ENCODE measurements at places on chromosomes 1 and 21.

DNA sequence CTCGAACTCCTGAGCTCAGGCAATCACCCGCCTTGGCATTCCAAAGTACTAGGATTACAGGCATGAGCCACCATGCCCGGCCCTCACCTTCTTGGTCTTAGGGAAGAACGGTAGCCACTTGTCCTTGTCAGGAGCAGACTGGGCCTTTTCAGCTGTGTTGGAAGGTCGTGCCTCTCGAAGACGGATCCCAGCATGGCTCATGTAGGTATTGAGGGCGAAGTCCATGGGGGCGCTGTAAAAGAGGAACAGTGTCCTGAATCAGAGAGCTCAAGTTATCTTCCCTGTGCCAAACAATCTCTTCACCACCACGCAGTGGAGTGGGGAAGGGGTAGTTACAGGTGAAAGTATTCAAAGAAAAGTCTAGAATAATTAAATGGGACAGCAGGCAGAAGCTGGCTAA, 35.9 kb downstream of the LRRC71 start:
- DNase-seq, result no peak

DNA sequence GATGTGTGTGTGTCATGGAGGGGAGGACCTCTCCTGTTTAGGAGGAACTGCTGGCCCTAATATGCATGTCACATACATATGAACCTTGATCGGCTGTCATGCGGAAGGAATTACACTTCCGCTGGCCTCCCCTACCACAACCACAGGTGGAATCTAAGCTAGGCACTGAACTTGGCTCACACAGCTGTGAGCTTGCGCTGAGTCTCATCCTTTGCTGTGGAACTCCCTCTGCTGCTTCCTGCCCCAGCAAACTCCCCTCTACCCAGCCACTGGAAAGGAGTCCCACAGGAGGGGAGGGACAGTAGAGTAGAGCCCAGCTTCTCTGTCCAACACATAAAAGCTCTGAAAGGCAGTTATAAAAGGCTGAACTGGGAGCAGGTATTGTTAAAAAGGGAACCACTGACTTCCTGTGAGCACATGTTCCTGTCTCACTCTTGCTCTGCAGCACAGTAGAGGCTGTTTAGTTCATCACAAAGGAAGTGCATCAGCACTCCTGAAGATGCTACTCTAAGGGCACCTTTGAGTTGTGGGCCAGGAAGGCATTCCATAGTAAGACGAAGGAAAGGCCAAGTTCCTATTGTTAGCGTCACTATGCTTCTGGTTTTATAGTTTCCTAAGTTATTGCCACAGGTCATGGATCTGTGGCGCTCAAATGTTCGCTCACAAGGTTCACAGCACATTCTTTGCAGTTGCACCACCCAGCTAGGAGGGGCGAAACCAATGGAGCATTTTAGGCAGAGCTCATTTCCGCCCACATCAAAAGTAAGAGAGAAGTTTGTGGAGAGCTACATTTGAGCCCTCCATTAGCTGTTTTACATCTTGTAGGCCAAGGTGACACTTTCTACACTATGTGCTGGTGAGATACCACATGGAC, 17.7 kb upstream of the PTPRC start:
- peak; percentile 58 for DNase-seq

GRCh38 chr1:59738591-59739015, 76.1 kb upstream of the HOOK1 start:
- DNase-seq, result no peak

- DNase-seq, result no peak
Measured at GRCh38 chr1:45864167-45865106, 61.0 kb downstream of the MAST2 start.

DNA sequence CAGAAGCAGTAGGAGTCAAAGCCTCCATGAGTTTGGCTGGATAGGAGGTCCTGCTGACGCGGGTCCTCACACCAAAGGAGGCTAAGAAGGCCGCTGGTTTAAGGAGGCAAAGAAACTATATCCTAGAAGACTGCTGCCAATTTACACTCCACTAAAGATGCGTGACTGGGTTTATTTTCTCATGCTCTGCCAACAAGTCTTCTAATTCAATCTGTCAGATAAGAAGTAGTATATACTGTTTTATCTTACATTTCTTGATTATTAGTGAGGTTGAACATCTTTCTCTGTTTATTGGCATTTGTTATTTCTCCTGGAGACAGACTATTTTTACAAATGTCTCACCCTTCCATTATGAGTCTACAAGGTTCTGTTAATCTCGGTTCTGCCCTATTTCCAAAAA, 34.1 kb downstream of the ACBD6 start:
- no peak for DNase-seq

GRCh38 chr1:224503161-224504118, 68.8 kb upstream of the WDR26 start:
- DNase-seq, result peak; percentile 99

DNA sequence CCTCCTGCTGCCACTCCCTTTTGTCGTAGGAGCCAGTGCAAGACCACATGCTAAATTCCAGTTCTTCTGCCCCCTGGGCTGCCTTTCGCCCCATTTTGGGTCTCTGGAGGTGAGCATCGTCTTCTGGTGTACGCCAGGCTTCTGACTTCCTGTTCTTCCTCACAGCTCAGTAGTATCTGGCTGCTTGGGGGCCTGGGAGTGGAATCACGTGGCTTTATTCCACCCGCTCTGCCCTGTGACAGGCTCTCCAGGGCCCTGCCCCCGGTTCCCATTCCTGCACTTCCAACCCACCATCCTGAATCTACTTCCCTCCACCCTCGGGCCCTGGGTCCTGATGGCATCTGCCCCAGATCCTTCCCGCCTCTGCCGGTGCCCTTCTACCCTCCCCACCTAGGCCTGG, 3.6 kb downstream of the NFASC start:
- no peak for DNase-seq

GRCh38 chr1:18530587-18531502, 50.1 kb downstream of the KLHDC7A start:
- DNase-seq, result peak; percentile 20

All from NB4 (cell line).